ENCODE measurements at places on chromosomes 1 and 21.

GRCh38 chr1:152626744-152627143 is 3.8 kb upstream of the LCE3A start:
- DNase-seq = no peak

DNA sequence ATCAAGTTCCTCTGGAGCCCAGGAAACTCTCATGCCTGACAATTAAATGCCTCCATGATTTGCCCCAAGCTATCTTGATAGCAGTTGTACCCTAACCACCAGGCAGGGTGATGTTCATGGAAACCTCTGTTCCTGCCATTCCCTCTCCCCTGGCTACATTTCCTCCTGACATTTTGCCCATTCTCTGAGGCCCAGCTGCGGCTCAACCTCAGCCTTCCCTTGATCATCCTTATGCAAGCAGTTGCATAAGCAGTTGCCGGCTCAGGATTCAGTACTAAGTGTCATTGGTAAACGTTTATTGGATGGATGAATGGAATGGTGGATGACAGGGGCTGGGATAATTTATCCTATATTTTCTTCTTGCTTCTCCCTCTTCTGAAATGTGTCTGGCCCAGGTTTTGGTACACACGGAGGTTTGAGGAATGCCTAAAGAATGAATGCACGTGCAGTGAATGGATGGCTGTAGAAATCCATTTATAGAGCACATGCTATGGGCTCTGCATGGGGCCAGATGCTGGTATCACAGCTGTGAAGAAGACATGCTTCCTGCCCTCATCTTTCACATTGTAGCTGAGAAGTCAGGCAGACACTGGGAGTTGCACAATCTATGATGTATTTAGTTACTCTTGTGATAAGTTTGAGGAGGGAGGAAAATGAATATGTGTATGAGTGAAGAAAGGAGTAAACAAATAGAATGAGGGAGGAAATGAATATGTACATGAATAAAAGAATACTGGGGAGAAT is 261.8 kb downstream of the FOXD2 start:
- no peak for DNase-seq

DNA sequence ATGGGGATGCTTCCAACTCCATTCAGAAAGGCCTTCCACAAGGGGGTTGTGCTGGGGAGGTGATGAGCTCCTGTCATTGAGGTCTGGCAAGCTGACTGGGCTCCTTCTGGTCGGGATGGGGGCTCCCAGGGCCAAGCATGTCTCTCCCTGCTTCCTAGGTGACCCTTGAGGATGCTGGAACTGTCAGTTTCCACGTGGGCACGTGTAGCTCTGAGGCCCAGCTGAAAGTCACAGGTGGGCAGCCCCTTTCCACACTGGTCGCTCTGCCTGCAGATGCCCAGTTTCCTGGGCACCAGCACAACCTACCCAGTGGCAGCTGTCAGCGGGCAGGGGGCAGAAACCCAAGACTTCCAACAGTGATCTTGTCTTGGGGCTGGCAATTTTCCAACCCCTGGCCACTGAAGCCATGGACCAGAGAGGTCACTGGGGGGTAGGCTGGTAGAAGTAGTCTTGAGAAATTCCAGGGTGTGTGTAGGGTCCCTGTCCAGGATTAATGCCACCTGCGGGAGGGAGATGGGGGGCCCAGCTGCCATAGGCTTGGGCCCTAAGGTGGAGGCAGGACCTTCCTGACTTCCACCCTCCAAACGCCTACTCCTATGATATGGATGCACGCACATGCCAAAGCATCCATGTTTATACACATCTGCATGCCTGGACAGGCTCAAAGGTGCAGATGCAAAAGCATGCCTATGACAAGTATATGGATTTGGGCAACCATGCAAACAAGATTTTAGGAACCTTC is 97.1 kb downstream of the TRIM11 start:
- no peak for DNase-seq

DNA sequence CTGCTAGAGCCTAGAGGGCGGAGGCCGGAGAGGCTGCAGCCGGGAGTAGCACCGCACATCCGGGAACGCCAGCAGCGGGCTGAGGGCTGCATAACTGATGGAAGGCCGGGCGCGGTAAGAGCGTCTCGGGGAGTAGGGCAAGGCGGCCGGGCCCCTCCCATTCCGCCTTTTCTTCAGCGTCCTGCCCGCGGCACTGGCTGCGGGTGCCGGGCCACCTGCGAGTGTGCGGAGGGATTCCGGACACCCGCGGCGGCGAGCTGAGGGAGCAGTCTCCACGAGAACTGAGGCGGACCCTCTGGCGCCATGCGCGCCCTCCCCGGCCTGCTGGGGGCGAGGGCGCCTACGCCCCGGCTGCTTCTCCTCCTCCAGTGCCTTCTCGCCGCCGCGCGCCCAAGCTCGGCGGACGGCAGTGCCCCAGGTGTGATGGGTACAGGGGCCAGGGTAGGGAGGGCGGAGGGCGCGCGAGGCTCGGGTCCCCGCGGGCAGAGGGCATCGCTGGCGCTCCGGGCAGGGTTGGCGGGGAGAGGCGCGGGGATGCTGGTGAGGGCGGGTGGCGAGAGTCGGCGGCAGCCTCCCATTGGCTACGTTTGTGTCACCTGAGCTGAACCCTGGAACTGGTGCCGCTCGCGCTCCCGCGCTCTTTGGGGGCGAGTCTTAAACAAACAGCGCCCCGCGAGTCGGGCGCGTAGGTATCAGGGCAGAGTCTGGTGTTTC is 334.4 kb downstream of the SRGAP2C start:
- peak; percentile 77 for DNase-seq
